ENCODE measurements at places on chromosomes 2 and 18. TPM values are rescaled to one million over a fixed set of nuclear protein-coding genes. Genes with fewer than 3 reads are reported as not detected.

The CFAP221 gene
- total RNA-seq, result not detected

The CD8A gene
- total RNA-seq, result not detected

The TACR1 gene
- not detected for total RNA-seq

The ZNF407 gene
- total RNA-seq, result 34.0 TPM

The KYNU gene
- total RNA-seq, result not detected

The HYCC2 gene
- 42.8 TPM for total RNA-seq

The HTRA2 gene
- 25.8 TPM for total RNA-seq

The POTEE gene
- 0.27 TPM for total RNA-seq

The UGT1A5 gene
- total RNA-seq, result not detected

The BCL11A gene
- total RNA-seq, result 2.0 TPM

The ALPG gene
- total RNA-seq, result not detected

The SAG gene
- 1.7 TPM for total RNA-seq

The LYPD1 gene
- not detected for total RNA-seq

The RUFY4 gene
- 2.1 TPM for total RNA-seq

The MC5R gene
- not detected for total RNA-seq

The ASPRV1 gene
- 1.7 TPM for total RNA-seq

The UBR3 gene
- 45.1 TPM for total RNA-seq

The TTC39C gene
- total RNA-seq, result 274 TPM

The CPLX4 gene
- total RNA-seq, result not detected

The CMPK2 gene
- total RNA-seq, result 7.4 TPM

The CROCC2 gene
- not detected for total RNA-seq

The MOGAT1 gene
- not detected for total RNA-seq

The KCNIP3 gene
- not detected for total RNA-seq

The CHST10 gene
- 0.81 TPM for total RNA-seq

The TMEM131 gene
- 34.1 TPM for total RNA-seq

The KLF7 gene
- total RNA-seq, result 64.3 TPM

The ZBTB7C gene
- total RNA-seq, result not detected

The TRIM43 gene
- total RNA-seq, result not detected

The COL5A2 gene
- 0.22 TPM for total RNA-seq

The GREB1 gene
- total RNA-seq, result 0.35 TPM

The CD28 gene
- total RNA-seq, result 235 TPM

The UGT1A8 gene
- total RNA-seq, result not detected

The KIF1A gene
- total RNA-seq, result not detected

The CRYGC gene
- total RNA-seq, result not detected

The DSG1 gene
- total RNA-seq, result not detected

The CCDC74B gene
- total RNA-seq, result not detected

The LCT gene
- not detected for total RNA-seq

The CSRNP3 gene
- not detected for total RNA-seq

The AAMP gene
- total RNA-seq, result 55.8 TPM

The CDH2 gene
- not detected for total RNA-seq

The CHAC2 gene
- 1.2 TPM for total RNA-seq

The KATNAL2 gene
- total RNA-seq, result not detected

The DDX1 gene
- 37.9 TPM for total RNA-seq

The KIDINS220 gene
- total RNA-seq, result 52.2 TPM

Data from CD4-positive, CD25-positive, alpha-beta regulatory T cell (primary cell).